ENCODE measurements at places on chromosomes 5 and 9.

DNA sequence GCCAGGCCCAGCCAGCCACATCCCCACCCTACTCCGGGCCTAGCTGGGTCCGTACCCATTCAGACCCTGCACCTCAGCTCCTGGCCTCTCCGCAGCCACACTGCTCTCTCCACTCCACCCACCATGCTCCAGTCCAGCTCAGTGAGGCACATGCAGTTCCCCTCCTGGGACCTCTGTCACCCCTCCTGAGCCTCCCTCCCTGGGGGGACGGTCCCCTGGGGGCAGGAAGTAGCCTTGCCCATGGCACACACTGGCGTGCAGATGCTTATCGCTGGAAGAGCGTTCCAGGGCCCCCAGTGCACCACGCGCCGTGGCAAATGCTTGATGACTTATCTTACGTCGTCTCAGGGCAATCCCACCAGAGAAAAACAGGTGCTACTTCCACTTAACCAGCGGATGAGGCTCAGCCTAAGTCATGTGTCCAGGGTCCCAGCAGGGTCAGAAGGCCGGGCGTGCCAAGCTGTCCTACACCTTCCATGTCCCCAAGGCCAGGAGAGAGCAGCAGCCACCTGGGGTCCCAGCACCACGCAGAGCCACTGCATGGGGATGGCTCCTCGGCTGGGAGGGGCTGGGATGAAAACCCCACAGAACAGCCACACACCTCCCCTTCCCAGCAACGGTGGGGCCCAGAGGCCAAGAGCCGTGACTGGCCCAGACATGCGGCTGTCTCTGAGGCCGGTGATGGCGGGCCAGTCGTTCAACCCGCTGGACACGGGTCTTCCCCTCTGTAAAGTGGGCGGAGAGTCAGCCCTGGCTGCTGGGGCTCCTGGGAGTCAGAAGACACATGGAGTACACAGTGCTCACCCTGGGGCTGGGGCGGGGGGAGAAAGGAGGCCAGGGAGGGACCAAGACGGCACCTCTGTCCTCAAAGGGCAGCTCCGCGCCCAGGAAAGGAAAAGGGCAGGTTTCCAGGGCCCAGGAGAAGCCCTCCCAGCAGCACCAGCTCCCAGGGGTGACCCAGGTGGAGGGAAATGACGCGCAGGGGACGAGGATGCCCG, 2.6 kb upstream of the CCDC187 start:
- DNase-seq, result peak; percentile 43

DNA sequence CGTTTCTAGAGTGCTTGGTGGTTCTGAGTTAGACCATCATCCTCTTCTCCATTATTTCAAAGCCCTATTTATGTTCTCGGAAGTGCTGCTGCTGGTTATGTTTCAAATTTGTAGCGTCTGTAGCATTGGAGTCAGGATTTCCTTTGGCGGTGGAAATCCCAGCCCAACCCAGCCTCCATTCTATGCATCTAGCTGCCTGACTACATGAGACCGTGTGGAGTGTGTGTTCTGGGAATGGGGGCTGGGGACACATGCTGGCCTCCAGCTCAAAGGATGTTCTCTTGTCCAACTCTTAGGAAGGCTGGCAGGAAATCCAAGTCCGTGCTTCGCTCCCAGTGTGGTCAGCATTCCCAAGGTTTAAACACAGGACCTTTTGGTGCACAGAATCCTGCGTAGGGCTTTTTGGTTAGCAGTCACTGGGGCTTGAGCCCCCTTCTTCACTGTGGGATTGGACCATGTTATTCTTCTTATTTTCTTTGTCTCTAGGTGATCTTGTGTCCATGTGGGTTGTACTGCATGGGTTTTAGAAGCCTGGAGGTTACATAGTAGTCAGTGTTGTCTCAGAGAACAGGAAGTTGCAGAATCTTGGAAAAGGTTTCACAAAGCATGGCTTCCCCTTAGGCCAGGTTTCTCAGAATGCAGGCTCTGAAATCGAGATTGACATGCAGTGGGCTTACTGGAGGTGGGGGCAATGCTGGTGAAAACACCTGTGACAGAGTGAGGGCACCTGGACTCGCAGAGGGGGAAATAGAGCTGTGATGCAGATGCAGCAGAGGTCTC, 132.2 kb downstream of the ARHGAP26 start:
- DNase-seq, result no peak

GRCh38 chr5:171596391-171596878, 177.0 kb downstream of the FGF18 start:
- DNase-seq, result peak; percentile 90

GRCh38 chr9:119020730-119021333, 348.4 kb downstream of the BRINP1 start:
- no peak for DNase-seq

DNA sequence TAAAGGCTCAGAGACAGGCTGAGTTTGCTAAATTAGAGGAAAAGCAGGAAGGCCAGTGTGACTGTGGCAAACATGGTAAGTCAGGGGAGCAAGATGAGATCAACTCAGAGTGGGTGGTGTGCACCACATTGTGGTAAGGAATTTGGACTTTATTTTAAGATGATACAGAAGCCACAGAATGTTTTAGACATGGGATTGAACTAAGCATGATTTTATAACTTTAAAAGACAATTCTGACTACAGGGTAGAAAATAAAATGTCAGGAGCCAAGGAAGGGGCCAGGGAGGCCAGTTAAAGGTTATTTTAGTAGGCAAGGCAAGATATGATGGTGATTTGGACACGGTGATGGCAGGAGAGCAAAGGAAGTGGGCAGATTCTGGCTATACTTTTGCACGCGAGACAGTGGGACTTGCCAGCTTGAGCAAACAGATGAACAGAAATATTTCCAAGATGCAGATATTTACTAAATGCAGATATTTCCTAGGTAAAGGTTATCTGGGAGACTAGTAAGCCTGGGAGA, 53.9 kb downstream of the TSSK1B start:
- DNase-seq, result no peak

GRCh38 chr9:26682796-26683496, 209.7 kb downstream of the CAAP1 start:
- DNase-seq, result no peak

GRCh38 chr9:33794560-33794959, 801 bp upstream of the PRSS3 start:
- DNase-seq, result no peak

- DNase-seq, result no peak
These were observed 416.3 kb downstream of the SPATA31D1 start for GRCh38 chr9:82404881-82405280.

GRCh38 chr9:4563105-4563504, 72.8 kb downstream of the SLC1A1 start:
- no peak for DNase-seq

- peak; percentile 65 for DNase-seq
These were observed 683 bp downstream of the DBN1 start for GRCh38 chr5:177472460-177473442.

GRCh38 chr9:10134266-10134665, 478.5 kb downstream of the PTPRD start:
- DNase-seq, result no peak
